Ecto neural progenitor cell (in vitro differentiated cells): ENCODE measurements at places on chromosomes 1 and 21.

- DNase-seq: no peak
These were observed 26.5 kb upstream of the SAMD11 start for GRCh38 chr1:897226-897625.

- no peak for DNase-seq
These were observed 36.9 kb upstream of the TARBP1 start for GRCh38 chr1:234515821-234516241.

- DNase-seq: no peak
These were observed 27.2 kb downstream of the NGF start for GRCh38 chr1:115310581-115311473.

DNA sequence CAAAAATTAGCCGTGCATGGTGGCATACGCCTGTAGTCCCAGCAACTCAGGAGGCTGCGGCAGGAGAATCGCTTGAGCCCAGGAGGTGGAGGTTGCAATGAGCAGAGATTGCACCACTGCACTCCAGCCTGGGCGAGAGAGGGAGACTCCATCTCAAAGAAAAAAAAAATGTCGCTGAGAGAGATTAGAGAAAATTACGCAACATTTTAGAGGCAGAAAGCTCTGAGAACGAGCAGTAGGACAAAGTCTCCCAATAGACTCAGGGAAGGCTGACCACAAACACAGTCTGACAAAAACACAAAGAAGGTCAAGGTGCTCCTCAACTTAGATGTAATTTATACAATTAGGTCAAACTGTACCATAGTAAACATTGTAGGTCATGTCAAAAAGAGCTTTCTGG is 367.6 kb upstream of the ZRANB2 start:
- no peak for DNase-seq

GRCh38 chr1:81587426-81587825 is 213.3 kb upstream of the ADGRL2 start:
- DNase-seq: no peak

- DNase-seq: no peak
These were observed 3.9 kb upstream of the TNFRSF8 start for GRCh38 chr1:12059226-12059625.

DNA sequence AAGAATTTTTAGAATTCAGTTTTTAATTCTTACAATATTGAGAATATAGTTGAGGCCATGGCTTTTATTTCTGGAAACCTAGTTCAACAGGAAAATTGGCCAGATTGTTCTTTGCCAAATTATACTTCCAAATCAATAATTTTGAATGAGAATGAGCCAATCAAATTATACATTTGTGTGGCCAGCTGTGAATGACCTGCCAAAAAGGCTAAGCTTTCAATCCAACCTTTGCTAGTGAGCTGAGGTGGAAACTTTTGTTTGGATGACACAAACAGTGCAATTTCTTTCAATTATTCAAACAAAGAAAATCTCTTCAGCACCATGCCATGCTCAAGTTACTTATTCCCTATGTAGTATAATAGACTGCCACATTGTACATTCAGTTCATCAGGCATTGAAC is 167.8 kb downstream of the PATJ start:
- no peak for DNase-seq

- peak; percentile 46 for DNase-seq
These were observed 5.8 kb downstream of the INKA2 start for GRCh38 chr1:111733183-111733991.

DNA sequence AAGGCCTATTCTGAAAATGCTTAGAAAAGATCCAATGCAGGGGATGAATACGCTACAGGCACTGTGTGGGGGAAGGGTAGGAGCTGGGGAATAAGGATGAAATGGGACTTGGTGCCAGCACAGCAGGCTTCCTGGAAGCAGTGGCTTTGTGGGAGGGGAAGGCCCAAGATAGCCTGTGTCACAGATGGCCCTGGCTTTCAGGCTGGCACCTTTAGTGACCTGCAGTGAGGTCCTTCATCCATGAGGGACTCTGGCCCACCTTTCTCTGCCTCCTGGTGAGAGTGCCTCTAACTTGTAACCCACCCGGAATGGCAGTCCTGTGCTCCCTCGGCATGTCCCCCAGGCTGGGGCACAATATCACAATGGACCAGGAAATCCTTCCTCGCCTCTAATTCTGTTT is 919 bp downstream of the CHI3L1 start:
- DNase-seq: no peak
